ENCODE measurements at places on chromosomes 5 and 9.

GRCh38 chr9:17222932-17223331, 88.1 kb downstream of the CNTLN start:
- no peak for DNase-seq

- no peak for DNase-seq
Measured at GRCh38 chr5:33817301-33817700, 74.5 kb downstream of the ADAMTS12 start.

DNA sequence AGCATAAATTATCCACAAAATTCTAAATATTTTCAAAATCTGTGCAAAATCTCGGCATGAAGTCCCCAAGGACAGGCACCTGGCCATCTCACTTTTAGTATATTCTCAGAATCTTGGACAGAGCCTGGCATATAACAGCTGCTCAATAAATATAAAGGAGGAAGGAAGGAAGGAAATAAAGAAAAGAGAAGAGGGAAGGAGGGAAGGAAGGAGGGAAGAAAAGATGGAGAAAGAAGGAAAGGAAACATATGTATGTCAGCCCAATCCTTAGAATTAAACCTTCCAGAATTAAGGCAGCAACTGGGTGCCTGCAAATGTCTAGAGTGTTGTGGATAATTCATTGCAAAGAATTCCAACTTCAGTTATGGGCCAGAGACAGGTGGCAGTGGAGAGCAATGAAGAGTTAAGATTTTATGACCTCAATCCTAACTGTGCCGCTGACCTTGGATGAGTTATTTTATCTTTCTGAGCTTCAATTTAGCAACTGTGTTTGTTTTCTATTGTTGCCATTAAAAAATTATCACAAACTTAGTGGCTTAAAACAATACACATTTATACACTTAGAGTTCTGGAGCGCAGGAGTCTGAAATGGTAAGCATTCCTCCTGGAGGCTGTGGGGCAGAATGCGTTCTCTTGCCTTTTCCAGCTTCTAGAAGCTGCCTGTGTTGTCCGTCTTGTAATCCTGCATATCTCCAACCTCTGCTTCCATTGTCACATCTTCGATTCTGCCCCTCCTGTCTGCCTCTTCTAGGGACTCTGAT, 200.9 kb upstream of the MSX2 start:
- no peak for DNase-seq

GRCh38 chr5:140249536-140249935, 53.4 kb downstream of the PFDN1 start:
- DNase-seq, result no peak

DNA sequence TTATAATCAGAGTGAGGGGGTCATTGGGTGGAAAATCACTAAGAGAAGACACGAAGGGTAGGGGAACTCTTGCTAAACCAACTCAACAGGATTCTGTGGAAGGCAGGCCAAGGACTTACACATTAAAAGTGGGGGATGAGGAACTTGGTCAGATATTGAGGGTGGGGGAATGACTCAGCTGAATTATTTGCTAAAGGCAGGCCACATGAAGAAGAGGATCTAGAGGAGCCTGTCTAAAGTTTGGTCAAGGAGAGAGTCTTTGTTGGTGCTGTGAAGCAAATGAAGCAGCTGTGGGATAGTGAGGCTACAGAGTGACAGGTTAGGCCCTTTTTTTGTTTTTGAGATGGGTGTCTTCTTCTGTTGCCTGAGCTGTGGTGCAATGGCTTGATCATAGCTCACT, 63.9 kb upstream of the SPRY4 start:
- no peak for DNase-seq

DNA sequence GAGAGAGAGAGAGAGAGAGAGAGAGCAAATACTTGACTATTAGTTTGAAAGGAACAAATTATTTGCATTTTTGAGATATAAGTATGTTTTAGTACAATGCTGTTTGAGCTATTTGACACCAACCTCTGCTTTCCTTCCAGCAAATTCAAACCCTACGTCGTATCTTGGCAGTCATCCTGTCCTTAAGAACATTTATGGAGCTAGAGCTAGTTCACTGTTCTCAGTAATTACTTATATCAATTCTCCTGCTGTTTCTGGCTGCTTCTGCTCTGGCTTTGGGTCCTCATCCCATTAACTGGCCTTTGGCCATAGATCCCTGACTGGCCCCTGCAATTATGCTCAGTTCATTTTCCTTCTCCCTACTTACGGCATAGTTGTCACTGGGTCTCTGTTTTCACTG, 19.9 kb upstream of the ERAP2 start:
- no peak for DNase-seq

- DNase-seq, result no peak
Measured at GRCh38 chr9:69548681-69549080, 123.5 kb downstream of the APBA1 start.

DNA sequence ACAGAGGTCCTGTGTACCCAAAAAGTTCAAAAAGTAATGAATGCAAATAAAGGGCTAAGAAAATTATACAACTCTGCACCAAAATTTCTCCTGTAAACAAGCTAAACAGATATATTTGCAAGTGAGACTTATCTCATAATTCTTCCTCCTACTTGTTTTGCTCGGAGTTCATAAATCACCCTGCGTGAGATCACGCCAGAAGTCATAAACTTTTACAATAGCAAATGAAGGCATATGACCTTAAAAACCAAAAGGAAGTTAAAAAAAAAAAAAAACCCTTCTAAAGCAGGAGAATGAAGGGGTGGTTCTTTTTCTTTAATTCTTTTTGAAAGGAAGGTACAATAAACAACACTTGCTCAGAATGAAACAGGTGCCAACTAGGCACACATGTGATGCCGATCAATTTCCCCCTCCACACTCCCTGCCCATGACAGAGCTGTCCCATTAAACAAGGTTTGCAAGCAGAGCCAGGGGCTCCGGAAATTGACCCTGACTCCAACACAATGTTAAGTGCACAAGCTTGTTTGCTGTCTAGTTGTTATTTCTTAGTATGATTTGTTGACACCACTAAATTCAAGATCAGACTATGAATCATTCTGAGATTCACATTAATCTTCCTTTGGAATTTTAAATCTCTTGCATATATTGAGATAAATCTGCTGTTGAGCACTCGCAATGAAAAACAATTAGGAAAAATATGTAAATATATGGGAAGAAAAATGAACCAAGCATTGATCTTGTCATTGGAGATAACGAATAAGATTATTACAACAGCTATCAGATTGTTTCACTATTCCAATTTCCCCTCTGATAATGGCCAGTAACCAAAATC, 46.3 kb downstream of the DROSHA start:
- no peak for DNase-seq

- DNase-seq, result no peak
Measured at GRCh38 chr5:113068559-113068958, 92.0 kb downstream of the DCP2 start.

DNA sequence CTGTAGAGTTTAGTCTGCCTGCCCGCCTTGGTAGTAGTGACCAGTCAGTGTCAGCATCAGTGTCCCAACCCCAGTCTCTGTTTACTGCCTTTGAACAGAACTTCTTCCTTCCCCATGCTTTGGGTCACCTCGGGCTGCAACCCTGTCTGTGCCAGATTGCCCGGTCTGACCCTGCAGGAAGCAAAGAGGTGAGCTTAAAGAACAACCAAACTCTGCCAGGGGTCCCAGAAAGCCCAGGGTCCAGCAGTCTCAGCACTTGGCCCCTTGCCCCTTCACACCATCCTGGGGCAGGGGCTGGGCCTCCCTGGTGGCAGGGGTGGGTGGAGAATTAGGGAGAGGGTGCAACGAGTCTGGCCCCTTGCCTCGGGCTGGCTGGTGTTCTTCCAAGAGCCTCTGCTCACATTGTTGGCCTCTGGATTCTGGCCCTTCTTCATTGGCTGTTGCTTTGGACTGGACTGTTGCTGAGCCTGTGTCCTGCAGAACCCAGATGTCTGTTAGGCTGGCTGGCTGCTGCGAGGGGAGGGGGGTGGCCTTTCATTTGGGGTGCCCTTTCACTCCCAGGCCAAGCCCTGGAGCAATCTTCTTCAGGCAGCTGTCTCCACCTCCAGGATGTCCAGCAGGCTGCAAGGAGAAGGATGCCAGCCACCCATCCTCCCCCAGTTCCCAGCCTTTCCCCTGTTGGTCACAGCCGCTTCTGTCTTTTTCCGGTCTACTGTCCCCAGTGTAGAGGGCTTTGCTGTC, 51.2 kb downstream of the SAR1B start:
- DNase-seq, result no peak

DNA sequence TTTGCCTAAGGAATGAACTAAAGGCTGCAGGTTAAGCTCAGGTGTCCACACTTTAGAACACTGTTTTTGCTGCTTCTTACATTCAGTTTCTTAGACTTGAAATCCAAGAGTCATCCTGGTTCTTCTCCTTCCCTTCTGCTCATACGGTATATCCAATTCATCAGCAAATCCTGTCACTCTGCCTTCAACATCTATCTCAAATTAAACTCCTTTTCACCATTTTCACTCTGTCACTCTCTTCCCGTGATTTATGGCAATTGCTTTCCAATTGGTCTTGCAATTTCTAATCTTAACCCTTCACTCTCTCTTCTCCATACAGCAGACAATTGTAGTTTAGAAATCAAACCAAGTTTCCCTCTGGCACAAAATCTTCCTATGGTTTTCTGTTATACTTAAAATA, 182.9 kb downstream of the MRPS30 start:
- DNase-seq, result no peak

- no peak for DNase-seq
Measured at GRCh38 chr5:130061746-130062145, 157.5 kb downstream of the CHSY3 start.

DNA sequence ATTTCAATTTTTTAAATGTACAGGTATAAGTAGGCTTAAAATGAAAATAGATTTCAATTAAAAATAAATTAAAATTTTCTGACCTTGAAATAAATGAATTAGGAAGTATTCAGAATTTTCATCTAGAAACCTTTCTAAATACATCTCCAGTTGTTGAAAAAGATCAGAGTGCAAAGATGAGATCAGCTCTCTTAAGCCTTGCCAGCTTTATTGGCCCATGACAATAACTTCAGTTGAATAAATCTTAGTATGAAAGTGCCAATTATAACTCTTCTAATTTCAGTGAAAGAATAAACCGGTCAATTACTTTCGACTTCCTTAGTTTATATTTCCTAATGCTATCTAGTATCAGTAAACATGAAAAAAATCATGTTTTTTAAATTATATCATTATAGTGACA, 117.4 kb downstream of the FBXL17 start:
- DNase-seq, result no peak

DNA sequence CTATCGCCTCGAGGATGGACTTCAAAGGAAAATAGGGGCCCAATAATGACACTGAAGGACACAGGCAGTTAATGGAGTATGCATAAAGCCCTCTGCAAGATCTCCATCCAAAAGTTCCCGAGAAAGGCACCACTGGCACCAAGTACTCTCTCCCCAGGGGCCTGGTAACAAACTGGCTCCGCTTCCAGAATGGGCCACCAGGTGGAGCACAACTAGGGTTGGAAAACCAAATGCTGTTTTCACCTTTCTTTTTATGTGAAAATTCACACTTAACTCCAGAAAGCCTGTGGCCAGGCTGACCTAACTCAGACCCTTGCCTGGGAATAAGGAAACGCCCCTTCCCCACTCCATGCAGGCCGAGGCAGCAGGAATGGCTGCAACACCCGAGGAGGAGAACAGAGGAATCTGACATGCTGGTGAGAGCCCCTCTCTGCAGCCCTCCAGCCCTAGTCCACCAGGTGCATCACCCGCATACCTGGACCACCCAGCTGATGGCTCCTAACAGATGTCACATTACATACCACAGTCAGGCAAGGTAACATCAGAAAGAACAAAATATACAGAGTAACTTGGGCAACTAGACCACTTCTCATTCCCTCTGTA, 42.8 kb downstream of the CAMSAP1 start:
- peak; percentile 45 for DNase-seq

GRCh38 chr5:55865831-55866230, 14.7 kb downstream of the IL31RA start:
- no peak for DNase-seq

- no peak for DNase-seq
Measured at GRCh38 chr5:99973779-99974178, 561.4 kb upstream of the FAM174A start.

DNA sequence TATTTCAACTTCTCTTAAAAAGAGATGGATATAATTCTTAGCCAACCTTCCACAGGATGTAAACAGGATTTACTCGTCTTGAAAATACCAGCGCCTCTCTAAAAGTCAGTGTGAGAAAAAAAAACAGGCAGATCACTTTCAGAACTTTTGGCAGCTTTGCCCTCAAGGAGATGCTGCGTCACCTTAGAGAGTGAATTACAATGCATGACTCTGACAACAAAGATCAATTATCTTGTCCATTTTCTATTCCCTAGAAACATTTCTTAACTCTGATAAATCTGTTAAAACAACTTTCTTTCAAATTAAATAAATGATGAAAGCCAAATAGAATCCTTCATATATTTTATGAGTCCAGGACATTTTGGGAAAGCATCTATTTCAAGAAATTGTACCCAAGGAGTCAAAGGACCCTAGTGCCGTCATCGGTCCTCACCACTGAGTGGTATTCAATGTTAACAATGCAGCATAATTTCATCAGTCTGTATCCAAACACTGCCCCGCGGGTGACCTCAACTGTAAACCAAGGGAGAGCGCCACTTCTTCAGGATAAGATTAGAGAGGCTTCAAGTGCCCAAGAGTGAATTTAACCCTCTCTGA, 536.0 kb downstream of the PDE4D start:
- DNase-seq, result no peak

DNA sequence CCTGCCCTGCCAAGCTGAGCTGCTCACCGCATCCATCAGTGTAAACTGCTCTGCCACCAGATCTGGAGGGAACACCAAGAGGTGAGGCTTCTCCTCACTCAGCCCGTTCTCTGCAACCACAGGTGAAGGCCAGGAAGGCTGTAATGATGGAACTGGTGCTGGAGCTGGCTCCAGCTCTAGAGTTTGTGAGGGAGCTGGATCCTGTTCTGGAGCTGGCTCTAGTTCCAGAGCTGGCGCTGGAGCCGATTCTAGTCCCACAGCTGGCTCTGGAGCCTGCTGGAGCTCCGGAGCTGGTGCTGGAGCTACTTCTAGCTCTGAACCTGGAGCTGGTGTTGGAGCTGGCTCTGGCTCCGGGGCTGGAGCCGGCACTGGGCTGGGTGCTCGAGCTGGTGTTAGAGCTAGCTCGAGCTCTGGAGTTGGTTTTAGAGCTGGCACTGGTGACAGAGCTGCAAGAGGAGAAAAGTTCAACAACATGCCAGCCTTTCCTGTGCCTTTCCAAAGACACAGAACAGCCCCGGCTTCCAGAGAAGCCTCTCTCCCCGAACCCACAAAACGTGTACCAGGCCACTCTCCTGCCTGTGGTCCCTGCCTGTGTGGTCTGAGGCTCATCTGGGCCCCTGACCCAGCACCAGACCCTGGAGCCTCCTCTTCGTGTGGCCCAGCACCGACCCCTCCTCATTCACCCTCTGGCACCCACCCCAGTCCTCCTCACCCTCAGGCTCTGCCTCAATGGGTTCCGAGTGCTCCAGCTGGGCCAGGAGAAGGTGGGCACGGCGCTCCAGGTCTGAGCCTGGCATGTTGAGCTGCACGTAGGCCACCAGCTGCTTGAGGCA, 12.9 kb downstream of the RALGDS start:
- DNase-seq, result no peak

All from stimulated activated CD4-positive, alpha-beta T cell treated with anti-CD3 and anti-CD28 coated beads, Interleukin-12 subunit alpha, Interleukin-12 subunit beta, amount 100 ng/mL, for 24 hours (primary cell).